Left renal pelvis (tissue), 4 donors: ENCODE measurements at places on chromosomes 16 and 17. TPM values are rescaled to one million over a fixed set of nuclear protein-coding genes. Genes with fewer than 3 reads are reported as not detected.

- peak; percentile 24 for DNase-seq
Observed at GRCh38 chr16:5604770-5605169, 507.2 kb upstream of the EEF2KMT start.

DNA sequence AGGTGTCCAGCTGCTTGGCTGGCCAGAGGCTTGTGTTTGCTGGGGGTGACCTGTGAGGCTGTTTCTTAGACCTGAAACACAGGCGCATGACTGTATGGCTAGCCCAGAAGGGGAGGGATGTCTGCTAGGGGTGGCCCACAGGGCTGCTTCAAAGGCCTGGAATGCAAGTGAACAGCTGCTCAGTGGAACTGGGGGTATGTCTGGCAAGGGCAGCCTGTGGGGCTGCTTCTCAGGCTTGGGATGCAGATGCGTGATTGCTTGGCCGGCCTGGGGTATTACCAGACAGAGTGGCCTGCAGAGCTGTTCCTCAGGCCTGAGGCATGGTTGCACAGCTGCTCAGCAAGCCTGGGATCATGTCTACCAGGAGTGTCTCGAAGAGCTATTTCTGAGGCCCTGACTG, 20.5 kb downstream of the TANC2 start:
- DNase-seq: no peak

- no peak for DNase-seq
Observed at GRCh38 chr17:46758614-46759013, 59.9 kb downstream of the WNT3 start.

- DNase-seq: no peak
Observed at GRCh38 chr17:61489719-61490490, 37.7 kb downstream of the TBX4 start.

DNA sequence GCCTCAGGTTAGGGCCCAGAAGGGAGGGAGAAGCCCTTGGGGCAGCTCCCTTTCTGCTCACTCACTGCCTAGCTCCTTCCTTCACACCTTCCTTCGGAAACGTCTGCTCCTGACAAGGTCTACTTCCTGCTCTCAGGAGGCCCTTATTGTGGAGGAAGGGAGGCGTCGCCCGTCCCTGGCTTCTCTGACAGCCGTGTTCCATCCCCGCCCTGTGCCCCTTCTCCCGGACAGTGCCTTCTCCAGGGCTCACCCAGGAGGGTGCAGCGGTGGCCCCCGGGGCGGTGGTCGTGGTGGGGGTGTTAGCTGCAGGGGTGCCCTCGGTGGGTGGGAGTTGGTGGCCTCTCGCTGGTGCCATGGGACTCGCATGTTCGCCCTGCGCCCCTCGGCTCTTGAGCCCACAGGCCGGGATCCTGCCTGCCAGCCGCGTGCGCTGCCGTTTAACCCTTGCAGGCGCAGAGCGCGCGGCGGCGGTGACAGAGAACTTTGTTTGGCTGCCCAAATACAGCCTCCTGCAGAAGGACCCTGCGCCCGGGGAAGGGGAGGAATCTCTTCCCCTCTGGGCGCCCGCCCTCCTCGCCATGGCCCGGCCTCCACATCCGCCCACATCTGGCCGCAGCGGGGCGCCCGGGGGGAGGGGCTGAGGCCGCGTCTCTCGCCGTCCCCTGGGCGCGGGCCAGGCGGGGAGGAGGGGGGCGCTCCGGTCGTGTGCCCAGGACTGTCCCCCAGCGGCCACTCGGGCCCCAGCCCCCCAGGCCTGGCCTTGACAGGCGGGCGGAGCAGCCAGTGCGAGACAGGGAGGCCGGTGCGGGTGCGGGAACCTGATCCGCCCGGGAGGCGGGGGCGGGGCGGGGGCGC, 231.9 kb downstream of the SEC14L1 start:
- no peak for DNase-seq

TERB1 gene
- not detected for polyA plus RNA-seq

HYDIN gene
- 10.6 TPM for polyA plus RNA-seq

PIRT gene
- polyA plus RNA-seq: 0.66 TPM

CCL8 gene
- 0.20 TPM for polyA plus RNA-seq
